Lower leg skin (tissue), 4 donors: ENCODE measurements at places on chromosomes 13 and 19.

DNA sequence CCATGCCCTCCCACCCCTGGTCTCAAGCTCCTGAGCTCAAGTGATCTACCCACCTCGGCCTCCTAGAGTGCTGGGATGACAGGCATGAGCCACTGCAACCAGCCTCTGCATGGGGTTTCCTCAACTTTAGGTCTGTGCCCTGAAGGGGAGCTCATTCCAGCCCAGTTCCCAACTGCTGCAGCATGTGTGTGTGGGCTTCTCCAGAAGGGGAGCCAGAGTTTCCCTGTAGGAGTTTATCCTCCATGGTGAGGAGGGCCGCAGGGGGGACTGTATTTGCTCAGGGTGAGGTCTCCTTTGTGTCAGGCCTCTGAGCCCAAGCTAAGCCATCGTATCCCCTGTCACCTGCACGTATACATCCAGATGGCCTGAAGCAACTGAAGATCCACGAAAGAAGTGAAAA, 11.3 kb upstream of the ZNF808 start:
- DNase-seq = no peak

DNA sequence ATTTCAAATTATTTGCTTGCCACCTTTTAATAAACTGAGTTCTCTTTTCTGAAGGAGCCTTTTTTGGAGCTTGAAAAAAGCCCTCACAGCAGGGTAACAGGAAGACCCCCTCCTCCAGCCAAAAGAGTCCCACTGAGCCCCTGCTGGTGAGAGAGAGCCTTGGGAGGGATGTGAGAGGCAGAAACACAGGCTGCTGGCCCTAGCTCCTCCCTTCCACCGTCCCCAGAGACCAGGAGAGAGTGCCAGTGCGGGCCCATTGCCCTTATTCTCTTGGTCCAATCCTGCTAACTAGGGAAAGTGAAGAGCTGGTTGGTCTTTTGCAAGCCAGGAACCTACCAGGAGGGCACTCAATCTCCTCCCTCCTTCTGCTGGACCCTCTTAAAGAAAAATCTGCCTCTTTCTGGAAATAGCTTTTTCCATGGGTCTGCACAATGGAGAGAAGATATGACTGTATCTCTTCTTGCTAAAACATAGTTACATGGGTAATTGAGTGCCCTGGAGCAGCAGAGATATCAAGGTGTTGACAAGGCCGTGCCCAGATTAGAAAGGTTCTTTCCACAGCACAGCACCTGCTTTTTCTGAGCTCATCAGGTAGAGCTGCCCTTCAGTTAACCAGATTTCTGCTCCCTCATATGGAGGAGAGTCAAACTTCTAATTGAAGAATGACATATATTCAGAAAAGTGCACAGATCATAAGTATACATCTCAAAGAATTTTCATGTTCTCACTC, 113.9 kb downstream of the LRCH1 start:
- DNase-seq = no peak

DNA sequence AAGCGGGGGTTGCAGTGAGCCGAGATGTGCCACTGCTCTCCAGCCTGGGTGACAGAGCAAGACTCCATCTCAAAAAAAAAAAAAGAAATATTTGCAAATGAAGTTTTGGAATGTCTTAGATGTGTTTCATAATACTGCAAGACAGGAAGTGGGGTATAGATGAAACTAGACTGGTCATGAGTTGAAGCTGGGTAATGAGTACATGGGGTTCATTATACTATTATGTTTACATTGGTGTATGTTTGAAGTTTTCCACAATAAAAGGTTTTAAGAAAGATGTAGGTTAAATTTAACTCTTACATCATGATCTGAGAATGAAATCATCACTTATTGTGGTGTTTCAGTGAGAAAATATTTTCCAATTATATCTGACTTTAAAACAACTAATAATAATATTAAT, 19.0 kb downstream of the FNDC3A start:
- no peak for DNase-seq

GRCh38 chr19:3868770-3869456, at the start of gene ZFR2:
Gene ZFR2 (minus strand): TSS chr19:3869038. CDS start chr19:3869017, 21 bp downstream.
- no peak for DNase-seq

GRCh38 chr13:100836711-100837110, 162.1 kb upstream of the TMTC4 start:
- no peak for DNase-seq

- peak; percentile 89 for DNase-seq
These were observed 8.6 kb downstream of the ZBTB7A start for GRCh38 chr19:4057931-4058692.

- no peak for DNase-seq
These were observed 107.8 kb downstream of the SGCG start for GRCh38 chr13:23288564-23288963.

- no peak for DNase-seq
These were observed 32.9 kb downstream of the ING1 start for GRCh38 chr13:110746438-110746837.

- no peak for DNase-seq
These were observed 136.8 kb downstream of the DCT start for GRCh38 chr13:94342436-94343242.

GRCh38 chr13:110442930-110443621, 118.4 kb downstream of the RAB20 start:
- peak; percentile 17 for DNase-seq

GRCh38 chr13:83825676-83826075, 56.6 kb downstream of the SLITRK1 start:
- DNase-seq = no peak

DNA sequence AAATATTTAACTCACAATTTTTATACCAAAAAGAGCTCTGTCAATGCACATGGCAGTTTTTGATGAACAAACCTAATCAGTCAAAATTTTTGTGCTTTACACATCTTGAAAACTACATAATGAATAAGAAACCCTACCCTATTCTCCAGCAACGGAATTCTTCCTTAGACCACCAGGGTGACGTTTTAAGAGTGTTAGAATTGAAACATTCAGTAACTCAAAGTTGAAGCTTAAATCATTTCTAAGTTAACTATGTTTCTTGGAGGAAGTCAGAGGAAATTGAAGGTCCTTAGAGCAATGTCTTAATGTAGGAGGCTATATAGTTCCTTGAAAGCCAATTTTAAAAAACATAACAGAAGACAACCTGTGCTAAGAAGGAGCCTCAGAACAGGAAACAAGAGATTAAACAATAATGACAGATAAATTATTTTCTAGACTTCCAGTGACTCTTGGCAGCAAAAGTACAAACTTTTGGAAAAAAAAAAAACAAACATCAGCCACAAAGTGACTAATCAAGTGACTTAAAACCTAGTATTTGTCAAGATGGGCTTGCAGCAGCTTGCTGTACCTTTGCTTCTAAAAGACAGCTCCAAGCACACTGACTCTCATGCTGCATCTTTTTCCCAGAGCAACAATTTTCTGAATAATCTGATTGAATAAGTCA, 6.2 kb downstream of the SPRY2 start:
- no peak for DNase-seq

- DNase-seq = no peak
These were observed 26.2 kb downstream of the TMEM161A start for GRCh38 chr19:19111967-19112580.

- peak; percentile 98 for DNase-seq
These were observed 8.6 kb upstream of the TYK2 start for GRCh38 chr19:10388957-10389356.

DNA sequence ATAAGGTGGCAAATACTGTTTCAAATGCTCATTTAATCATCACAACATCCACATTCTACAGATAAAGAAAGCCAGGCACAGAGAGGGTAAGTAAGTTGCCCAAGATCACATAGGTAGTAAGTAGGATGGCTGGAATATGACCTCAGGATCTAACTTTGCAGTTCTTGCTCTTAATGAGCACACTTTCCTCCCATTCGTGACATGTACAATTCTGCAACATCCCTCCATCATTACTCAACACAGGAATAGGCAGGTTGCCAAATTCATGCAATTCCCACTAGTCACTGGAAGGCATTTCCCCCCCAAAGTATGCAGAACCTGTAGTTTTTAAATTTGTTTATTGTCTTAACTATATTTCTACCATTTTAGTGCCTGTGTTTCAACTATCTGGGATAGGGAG, 109.2 kb downstream of the OLFM4 start:
- peak; percentile 22 for DNase-seq

- DNase-seq = no peak
These were observed 14.0 kb downstream of the SBNO2 start for GRCh38 chr19:1159864-1160595.

DNA sequence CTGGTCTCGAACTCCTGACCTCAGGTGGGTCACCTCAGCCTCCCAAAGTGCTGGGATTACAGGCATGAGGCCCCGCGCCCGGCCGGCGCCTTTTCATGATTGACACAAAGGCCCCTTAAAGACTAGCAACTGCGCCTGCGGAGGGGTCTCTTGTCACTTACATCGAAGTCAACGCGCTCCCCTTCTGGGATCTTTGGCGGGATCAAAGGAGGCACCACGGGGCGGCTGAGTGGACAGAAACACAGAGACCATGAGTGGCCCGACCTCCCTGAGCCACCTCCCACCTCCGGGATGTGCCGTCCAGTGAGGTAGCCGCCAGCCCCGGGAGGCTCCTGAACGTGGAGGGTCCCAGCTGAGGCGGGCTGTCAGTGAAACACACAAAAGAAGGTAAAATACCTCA, 7.3 kb downstream of the TNNT1 start:
- no peak for DNase-seq

DNA sequence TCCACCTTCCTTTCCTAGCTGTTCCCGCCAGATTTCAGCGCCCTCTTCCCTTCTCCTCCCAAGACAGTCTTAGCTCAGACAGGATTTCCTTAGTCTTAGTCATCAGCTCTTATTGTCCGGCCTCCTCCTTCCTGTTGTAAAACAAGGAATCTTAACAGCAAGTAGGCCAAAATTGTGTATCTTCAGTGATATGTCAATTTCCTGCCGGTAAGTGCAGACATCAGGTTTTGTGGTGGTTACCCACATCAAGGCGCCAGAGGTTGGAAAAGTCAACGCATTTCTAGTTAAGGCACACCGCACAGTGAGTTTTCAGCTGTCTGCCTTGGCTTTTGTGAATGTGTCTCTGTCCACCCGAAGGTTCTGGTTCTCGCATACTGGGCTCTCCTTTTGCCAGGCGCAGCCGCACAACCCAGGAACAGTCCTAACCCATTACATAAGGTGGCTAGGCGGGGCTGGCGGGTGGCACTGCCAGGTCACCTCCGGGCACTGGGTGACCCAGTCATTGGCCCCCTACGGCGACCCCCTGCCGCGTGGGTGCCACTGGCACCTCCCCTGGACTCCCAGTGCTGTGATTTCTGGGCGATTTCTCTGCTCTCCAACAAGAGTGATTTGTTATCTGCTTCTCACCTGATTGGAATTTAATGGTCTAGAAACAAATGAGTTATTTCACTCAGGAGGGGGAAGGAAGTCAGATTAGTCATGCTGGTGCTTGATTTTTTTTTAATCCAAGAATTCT, 12.9 kb downstream of the COL4A2 start:
- DNase-seq = no peak

DNA sequence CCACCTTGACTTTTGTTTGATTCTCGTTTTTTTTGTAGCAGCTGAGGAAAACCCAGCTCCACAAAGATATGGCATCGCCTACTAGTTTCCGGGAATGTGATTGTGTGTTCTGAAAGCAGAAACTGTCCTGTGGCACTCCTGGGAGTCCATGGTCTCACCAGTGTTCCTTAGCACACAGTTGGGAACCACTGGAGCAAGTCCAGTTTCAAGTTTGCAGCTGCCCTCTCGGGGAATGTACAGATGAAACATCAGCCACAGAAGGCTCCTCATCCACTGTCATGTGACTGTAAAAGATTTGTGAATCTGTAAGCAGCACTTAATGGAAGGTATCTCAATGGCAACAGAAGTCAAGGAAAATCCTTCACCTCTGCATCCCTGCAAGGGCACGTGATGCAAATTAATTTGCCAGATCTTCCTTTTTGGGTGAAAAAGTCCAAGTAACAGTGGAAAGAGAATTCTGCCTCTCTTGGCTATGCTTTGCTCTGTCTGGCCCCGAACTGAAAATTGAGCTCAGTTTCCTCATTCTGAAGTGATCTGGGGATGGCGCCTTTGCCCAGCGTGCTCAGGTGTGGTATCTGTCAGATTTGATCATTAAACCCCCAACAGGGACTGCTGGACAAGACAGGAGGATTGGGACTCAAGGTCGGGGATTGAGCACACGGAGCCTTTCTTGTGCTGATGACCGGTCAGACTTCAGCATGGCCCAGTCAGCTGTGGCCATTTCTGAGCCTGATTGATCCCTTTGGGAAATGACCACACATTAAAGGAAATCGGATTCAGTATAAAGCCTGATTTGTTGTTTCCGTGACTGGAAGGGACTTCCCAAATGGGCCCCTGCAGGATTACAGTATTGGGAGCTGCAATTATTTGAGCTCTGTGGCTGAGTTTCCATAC, 58.8 kb downstream of the ING1 start:
- no peak for DNase-seq

- no peak for DNase-seq
These were observed 122.5 kb downstream of the TDRD3 start for GRCh38 chr13:60519496-60519895.

DNA sequence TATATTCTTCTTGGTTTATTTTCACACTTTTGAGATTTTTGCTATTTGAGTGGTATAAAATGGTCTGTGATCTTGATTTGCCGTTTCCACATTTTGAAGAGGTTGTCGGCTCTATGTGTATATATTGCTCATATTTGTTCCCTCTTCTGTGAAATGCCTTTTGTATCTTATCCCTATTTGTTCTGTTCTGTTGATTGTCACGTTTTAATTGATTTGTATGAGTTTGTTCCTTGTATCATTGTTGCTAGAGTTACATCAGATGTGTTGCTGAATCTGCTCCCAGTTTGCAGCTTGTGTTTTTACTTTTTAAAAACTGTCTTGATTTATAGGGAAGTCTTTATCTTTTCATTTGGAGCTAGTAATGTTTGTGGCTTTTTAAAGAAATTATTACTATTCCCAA, 17.1 kb downstream of the USPL1 start:
- no peak for DNase-seq

DNA sequence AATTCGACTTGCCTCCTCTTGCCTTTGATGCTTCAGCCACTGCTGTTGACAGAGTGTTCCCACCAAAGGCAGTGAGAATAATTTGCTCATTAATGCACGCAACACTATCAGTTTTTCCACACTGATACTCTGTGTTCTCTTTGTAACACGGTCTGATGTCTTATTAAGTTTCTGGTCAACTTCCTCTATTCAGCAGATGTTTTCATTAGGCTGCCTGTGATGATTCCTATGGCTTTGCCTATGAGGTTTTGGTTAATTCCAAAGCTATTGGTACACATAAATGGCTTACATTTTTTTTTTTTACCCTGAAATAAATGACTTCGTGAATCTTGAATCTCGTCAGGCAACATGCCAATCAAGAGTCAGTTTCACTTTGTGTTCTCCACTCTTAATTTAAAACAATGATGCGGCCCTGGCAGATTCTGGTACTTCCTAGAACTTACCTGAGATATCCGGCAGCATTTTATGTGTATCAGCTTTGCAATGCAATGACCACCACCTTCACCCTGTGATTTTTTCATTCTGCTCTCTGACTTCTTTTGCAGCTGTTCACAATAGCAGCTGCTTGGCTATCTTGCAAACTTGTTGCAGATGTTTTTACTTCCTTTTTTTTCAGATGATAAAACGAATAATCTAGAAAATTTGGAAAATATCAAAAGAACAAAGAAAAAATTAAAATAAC, 27.5 kb upstream of the KL start:
- no peak for DNase-seq

- DNase-seq = no peak
These were observed 97.2 kb upstream of the ARHGEF7 start for GRCh38 chr13:111017755-111018459.
